ENCODE measurements at places on chromosomes 1 and 21. TPM values are rescaled to one million over a fixed set of nuclear protein-coding genes. Genes with fewer than 3 reads are reported as not detected.

SLC22A15 gene
- 10.2 TPM for total RNA-seq

OTUD3 gene
- total RNA-seq = 6.2 TPM

HRNR gene
- not detected for total RNA-seq

DNA sequence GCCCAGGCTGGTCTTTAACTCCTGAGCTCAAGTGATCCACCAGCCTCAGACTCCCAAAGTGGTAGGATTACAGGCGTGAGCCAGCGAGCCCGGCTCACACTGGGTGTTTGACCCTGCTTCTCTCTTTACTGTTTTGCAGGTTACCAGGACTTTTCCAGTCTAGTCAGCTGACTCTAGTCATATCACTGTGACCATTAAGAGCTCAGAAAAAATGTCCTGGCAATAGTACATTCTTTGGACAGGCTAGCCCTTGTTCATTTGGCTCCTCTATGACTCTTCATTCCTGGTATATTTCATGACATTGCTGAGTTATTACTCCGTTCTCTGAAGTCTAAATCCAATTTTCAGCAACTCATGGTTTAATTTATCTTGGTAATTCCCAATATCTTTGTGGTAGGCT, 8.0 kb upstream of the CA6 start:
- no peak overlapping the region for H3K27ac ChIP-seq
- DNase-seq = no peak
- H3K27me3 ChIP-seq = no peaks in the 10 kb centered on the region
- H3K4me3 ChIP-seq = no peak overlapping the region

DNA sequence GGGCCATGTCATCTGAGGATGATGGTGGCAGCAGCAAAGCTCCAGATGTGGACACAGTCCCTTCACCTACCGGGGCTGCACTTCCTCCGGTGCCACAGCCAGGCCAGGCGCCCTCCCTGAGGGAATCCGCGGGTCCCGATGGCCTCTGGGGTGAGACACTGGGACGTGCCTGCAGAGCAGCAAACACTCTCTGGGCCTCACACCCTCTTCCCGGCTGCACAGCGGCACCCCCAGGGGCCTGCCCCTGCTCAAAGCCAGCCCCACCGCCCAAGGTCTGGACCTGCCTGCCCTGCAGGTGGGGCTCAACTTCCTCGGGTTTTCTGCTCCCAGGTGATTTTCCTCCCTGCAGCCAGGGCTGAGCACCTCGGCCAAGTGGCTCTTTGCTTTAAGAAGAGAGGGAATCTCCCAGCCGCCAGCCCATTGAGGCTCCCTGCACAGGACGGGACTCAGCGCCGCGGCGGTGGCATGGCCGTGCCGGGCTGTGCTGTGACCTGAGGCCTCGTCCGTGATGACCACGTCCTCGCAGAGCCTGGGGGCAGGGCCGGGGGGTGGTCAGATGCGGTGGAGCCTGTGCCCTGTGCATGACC, 21.3 kb upstream of the COL18A1 start:
- H3K4me3 ChIP-seq = no peak overlapping the region
- H3K36me3 ChIP-seq = no peaks in the 10 kb centered on the region
- peak; percentile 55 for DNase-seq

DNA sequence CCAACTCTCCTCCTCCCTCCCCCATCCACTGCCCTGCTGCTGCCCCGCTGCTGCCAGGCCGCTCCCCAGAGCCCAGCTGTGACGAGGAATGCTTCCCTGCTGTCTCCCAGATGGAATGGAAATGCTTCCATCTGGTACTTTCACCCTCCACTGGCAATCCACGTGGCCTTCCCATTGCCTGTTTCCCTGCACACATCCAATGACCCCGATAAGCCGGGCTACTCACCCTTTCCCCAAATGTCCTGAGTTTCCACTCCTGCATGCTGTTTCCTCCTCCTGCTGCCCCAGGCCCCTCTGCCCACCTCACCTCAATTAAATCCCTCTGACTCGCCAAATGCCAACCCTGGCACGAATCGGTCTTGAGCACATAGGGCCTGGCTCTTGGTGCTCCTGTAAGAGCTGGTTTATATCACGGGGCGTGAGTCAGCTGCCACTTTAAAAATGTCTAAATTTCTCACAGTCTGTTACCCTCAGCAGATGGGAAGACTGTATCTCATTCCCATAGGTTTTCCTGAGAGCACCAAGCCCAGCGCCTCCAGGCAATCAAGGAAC, 36.4 kb downstream of the MRAP start:
- H3K27me3 ChIP-seq = no peaks in the 10 kb centered on the region
- peaks cover 92% of the 10 kb centered on the region for H3K36me3 ChIP-seq
- H3K4me1 ChIP-seq = no peaks in the 10 kb centered on the region

- no peaks in the 10 kb centered on the region for H3K27me3 ChIP-seq
- H3K4me3 ChIP-seq = peak overlapping the region; percentile 63
- peaks cover 17% of the 10 kb centered on the region for H3K36me3 ChIP-seq
- DNase-seq = peak; percentile 96
- H3K4me1 ChIP-seq = peaks cover 61% of the 10 kb centered on the region
These were observed 1.1 kb downstream of the TAGLN2 start for GRCh38 chr1:159924025-159924790.

DNA sequence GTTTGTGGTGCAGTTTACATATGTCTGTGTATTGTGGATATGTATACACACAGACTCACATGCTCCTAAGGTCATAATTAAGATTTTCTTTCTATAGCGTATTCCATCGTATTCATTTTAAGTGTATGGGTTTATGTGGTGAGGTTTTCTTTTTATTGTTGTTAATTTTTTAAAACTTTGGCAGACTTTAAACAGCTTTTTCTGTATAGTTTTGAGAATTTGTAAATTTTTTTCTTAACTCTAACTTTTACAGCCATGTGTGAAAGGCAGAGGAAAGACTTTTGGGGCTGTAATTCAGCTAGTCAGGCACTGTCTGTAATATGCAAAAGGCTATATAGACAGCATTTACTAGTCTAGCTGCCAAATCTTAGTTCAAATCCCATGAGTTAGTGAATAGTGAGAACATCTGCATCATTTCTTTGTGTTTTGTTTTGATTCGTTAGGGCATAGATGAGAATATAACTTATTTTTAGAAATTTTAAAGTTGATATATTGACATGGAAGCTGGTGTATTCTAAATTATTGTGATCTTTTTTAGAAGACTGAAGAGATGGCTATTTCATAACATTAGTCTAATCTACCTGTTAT, 2.3 kb downstream of the MAGI3 start:
- H3K4me1 ChIP-seq = peaks cover 44% of the 10 kb centered on the region
- H3K27me3 ChIP-seq = no peaks in the 10 kb centered on the region
- no peak for DNase-seq
- no peak overlapping the region for H3K27ac ChIP-seq

DNA sequence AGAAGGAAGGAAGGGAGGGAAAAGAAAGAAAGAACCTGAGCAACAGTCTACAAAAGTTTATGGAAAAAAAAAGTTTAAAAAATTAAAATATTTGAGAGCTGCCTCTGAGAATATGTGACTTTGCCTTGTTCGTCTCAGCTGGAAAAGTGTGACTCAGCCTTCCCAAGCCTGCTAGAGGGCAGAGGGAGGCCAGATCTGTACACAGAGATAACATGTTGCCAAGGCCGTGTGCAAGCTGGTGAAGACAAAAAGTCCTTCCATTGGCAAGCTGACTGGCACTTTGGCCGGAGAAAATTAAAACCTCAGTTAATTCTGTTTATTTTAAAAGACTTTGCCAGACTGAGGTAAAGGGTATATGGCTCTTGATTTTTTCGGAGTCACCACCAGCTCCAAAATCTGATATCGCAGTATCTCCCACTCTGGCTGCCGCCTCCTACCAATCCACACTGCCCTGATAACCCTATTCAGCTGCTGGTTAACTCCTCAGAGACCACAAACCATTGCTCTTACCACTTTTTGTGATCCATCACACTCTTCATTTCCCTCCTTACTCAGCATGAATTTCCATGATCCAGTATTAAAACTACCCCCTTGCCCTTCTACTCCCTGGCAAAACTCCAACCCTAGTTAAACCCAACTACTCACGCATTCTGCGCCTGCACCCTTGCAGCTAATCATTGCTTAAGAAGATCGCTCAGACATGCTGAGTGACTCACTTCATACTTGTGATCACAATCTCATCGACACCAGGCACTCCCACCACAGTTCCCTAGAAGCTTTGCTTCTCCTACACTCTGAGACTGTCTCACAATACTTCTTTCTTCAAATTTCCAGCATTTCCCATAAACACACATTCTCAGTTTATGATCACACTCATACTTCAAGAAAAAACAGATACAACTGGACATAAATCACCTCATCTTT, 5.7 kb upstream of the PPP1R15B start:
- H3K4me3 ChIP-seq = peak overlapping the region; percentile 28
- DNase-seq = peak; percentile 88
- H3K4me1 ChIP-seq = peaks cover 57% of the 10 kb centered on the region
- no peaks in the 10 kb centered on the region for H3K27me3 ChIP-seq
- peaks cover 6% of the 10 kb centered on the region for H3K36me3 ChIP-seq

- no peaks in the 10 kb centered on the region for H3K36me3 ChIP-seq
- no peak overlapping the region for H3K27ac ChIP-seq
- no peaks in the 10 kb centered on the region for H3K4me1 ChIP-seq
- H3K4me3 ChIP-seq = no peak overlapping the region
These were observed 100.8 kb upstream of the DSCAM start for GRCh38 chr21:40947713-40948112.

GRCh38 chr1:99811747-99812146, 38.4 kb upstream of the AGL start:
- DNase-seq = no peak
- H3K4me1 ChIP-seq = no peaks in the 10 kb centered on the region
- no peak overlapping the region for H3K4me3 ChIP-seq
- H3K27me3 ChIP-seq = no peaks in the 10 kb centered on the region

DNA sequence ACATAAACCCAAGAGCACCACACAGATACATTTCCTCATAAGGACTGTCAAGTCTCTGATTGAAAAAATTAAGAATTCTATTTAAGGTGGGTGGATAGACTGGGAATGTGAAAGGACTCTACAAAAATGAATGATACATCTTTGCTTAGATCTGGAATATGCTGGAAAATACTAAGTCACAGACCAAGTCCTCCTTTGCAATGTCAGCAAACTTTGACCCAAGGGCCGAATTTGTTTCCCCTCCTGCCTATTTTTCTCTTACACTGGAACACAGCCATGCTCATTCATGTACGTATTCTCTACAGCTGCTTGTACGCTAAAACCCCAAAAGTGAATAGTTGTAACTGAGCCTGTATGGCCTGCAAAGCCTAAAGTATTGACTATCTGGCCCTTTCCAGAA, 180.7 kb downstream of the ADSS2 start:
- no peak for DNase-seq
- no peaks in the 10 kb centered on the region for H3K27me3 ChIP-seq
- no peak overlapping the region for H3K4me3 ChIP-seq
- no peaks in the 10 kb centered on the region for H3K36me3 ChIP-seq

DNA sequence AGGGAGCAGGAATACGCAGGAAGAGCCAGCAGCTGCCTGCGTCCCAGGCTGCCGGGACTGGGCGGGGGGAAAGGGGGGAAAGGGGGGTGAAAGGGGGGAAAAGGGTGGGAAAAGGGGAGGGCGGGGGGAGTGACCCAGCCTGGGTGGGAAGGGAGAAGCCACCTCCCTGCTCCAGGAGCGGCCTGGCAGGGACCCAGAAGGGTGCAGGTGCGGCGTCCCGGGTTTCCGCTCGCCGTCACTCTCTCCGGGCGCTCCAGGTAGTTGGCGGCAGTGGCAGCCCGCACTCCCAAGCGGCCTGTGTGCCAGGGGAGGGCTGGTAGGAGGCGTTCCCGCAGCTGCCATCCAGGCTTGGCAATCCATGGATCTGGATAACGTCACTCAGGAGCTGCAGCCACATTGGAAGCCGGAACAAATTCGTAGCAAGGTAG, 141.0 kb upstream of the NGF start:
- H3K4me3 ChIP-seq = no peak overlapping the region
- peaks cover 9% of the 10 kb centered on the region for H3K27me3 ChIP-seq
- no peaks in the 10 kb centered on the region for H3K36me3 ChIP-seq
- peak; percentile 72 for DNase-seq
- H3K27ac ChIP-seq = no peak overlapping the region

GRCh38 chr1:50667710-50668356, 244.6 kb upstream of the DMRTA2 start:
- H3K36me3 ChIP-seq = peaks cover 5% of the 10 kb centered on the region
- H3K27ac ChIP-seq = no peak overlapping the region
- H3K27me3 ChIP-seq = no peaks in the 10 kb centered on the region
- peaks cover 5% of the 10 kb centered on the region for H3K4me1 ChIP-seq
- DNase-seq = no peak
- no peak overlapping the region for H3K4me3 ChIP-seq

- no peaks in the 10 kb centered on the region for H3K4me1 ChIP-seq
- DNase-seq = no peak
- no peaks in the 10 kb centered on the region for H3K36me3 ChIP-seq
- H3K27me3 ChIP-seq = no peaks in the 10 kb centered on the region
- no peak overlapping the region for H3K4me3 ChIP-seq
- no peak overlapping the region for H3K27ac ChIP-seq
These were observed 317.6 kb upstream of the PROX1 start for GRCh38 chr1:213669964-213670691.

DNA sequence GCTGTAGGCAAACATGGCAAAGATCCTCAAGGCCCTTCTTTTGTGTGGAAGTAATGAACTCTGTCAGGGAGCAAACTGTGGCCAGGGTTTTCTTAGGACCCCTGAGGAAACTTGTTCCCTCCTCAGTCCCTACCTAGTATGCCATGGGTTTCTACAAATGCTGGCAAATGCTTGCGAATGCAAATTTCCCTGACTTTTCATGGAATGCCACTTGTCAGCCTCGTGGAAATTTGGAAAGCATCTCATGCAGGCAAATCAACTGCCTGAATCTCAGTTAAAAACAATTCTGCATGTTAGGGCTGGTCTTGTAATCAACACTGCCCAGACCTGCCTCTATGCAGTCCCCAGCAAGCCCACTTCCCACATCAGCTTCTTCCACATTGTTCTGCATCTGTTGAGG, 334.9 kb upstream of the AJAP1 start:
- H3K4me3 ChIP-seq = no peak overlapping the region
- H3K4me1 ChIP-seq = no peaks in the 10 kb centered on the region
- H3K27me3 ChIP-seq = peaks cover 7% of the 10 kb centered on the region
- H3K27ac ChIP-seq = no peak overlapping the region
- no peak for DNase-seq
- H3K36me3 ChIP-seq = no peaks in the 10 kb centered on the region

Data from suprapubic skin (tissue), 4 donors.